Stimulated activated CD8-positive, alpha-beta memory T cell treated with anti-CD3 and anti-CD28 coated beads, Interleukin-7, amount 100 ng/mL, for 1 hour (primary cell): ENCODE measurements at places on chromosomes 3 and 15.

DNA sequence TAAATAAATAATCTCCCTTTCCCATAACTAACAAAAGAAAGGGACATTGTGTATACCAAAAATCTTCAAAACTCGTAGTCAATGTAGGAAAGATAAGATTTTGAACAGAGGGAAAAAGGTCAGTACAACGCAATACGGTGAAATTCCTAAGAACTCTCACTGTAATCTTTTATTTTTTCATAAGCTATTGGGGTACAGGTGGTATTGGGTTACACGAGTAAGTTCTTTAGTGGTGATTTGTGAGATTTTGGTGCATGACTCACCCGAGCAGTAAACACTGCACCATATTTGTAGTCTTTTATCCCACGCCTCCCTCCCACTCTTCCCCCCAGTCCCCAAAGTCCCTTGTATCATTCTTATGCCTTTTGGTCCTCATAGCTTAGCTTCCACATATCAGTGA, 718.0 kb downstream of the TBL1XR1 start:
- no peak for DNase-seq

GRCh38 chr3:152283492-152284381, 15.0 kb downstream of the MBNL1 start:
- DNase-seq, result no peak

DNA sequence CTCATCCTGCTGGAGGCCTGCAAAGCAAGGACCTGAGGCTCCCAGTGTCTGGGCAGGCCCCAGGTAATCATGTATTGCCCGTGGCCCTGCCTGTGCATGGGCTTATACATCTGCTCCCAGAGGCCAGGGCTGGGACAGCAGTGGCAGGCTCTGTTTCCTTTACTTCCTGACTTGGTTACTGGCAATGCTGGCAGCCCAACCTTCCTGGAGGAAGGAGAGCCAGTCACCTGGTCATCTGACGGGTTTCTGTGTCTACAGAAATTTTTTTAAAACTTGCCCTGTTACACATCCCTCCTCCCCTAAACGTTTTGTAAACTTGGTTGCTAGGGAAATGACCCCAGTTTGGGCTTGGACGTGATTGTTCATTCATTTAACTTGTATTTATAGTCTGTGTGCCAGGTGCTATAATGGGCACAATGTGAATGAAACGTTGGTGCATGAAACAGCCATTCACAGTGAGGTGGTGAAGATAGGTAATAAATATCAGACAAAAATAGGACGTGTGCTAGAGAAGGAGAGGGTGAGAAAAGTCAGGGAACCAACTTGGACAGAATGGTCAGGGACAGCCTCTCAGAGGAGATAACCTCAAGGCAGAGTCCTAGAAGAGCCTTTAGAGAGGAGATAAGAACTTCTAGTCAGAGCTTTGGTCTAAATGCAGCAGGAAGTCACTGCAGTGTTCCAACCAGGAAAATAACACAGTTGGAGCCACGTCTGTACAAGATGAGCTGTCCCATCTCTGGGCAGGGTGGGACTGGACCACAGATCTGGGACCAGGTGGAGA, 14.1 kb downstream of the TEX264 start:
- DNase-seq, result no peak

GRCh38 chr3:4693620-4694019, 200.5 kb downstream of the ITPR1 start:
- no peak for DNase-seq

DNA sequence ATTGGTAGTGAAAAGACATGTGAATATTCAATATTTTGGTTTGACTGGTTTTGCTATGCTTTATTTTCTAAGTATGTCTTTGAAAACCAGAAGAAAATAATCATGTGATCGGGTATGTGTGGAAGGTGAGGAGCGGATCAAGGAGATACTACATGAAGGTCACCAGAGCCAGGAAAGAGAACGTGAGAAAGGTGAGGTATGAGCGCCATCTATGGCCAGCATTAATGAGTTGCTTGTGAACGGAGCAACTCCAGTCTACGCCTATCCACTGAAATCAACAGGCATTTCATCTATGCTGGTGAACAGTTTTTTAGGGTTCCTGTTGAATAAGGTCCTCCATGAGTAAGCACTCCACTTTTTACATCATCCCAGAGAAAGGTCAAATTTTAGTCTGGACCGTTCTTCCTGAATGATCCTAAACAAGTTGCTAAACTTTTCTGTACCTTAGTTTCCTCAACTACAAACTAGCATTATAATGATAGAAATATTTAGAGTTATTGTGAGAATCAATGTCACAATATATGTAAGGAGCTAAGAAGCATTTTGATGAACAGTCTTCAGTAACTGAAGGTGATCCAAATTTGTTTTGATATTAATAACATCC, 1435.2 kb upstream of the CADM2 start:
- no peak for DNase-seq
